Muscle of leg (tissue), 16 donors: ENCODE measurements at places on chromosomes 2 and 18.

- DNase-seq = no peak
Observed at GRCh38 chr2:189134485-189134884, 45.1 kb downstream of the COL5A2 start.

GRCh38 chr2:1047485-1047884, 96.8 kb downstream of the SNTG2 start:
- no peak for DNase-seq

DNA sequence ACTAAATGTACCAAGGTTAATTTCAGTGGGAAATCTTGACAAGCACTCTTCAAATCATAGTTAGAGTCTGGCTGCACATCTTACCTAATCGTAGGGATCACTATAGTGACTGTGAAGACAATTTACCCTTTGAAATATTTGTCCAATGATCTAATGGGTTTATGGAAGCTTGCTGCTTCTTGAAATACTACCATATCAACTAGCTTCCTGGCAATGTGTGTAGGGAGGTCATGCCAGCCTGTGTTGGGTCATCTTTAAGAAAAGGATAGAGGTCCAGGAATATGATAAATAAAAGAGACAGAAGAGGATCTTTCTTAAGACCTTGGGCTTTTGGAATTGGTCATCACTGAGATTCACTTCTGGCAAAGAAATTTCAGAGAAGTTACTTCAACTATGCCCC, 84.4 kb downstream of the POLE4 start:
- no peak for DNase-seq

- DNase-seq = no peak
Observed at GRCh38 chr2:64692401-64692800, 38.7 kb upstream of the SERTAD2 start.

GRCh38 chr2:113980946-113981345, 91.1 kb downstream of the ACTR3 start:
- DNase-seq = no peak

DNA sequence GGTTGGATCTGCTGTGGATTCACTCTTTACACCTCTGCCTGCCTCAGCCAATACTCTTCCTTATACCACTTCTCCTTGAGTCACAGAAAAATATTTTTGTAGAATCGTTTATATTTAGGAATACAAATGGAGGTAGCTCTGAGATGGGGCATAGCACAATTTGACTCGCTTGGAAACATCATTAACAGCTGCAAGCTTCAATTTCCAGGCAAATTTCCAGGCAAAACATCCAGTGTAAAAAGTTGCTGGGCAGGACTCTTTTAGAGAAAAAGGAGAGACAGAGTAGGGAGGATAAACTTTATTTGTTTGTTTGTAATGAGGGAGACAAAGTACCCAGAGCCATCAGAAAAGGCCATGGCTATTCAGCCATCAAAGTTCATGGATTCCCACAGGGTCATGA, 74.4 kb upstream of the SOX11 start:
- DNase-seq = peak; percentile 86

DNA sequence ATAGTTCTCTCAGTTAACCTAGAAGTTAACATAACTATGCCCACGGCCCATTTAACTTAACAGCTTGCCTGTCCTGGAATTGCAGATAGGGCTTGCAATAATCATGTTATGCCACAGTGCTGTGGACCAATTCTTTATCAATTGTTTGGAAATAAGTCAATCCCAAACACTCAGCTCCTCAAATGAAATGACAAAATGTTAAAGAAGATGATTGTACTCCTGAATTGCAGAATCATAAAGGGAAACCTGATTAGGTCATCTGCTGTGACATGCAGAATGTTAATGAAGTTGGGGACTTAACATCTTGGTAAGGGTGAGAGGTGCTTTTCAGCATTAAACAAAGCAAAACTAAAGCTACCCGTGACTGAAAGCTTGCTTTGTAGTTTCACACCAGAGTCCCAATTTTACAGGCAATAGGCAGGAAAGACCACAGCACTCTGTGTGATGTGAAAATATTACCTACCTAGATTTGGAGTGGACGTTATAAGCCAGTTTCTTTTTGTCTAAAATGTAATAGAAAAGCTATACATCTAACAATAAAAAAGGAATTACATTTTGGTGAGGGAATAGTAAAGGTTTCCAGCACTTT, 364.0 kb downstream of the GPD2 start:
- DNase-seq = peak; percentile 6

DNA sequence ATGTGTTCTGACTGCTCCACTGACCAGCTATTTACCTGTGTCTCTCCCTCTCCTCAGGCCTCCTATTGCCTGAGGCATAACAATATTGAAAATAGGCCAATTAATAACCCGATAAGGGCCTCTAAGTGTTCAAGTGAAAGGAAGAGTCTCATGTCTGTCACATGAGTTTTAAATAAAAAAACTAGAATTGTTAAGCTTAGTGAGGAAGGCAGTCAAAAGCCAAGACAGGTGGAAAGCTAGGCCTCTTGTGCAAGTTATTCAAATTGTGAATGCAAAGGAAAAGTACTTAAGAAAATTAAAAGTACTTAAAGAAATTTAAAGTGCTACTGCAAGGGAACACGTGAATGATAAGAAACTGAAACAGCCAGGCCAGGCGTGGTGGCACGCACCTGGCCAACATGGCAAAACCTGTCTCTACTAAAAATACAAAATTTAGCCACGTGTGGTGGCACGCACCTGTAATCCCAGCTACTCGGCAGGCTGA, 44.9 kb upstream of the TAF4B start:
- DNase-seq = no peak

DNA sequence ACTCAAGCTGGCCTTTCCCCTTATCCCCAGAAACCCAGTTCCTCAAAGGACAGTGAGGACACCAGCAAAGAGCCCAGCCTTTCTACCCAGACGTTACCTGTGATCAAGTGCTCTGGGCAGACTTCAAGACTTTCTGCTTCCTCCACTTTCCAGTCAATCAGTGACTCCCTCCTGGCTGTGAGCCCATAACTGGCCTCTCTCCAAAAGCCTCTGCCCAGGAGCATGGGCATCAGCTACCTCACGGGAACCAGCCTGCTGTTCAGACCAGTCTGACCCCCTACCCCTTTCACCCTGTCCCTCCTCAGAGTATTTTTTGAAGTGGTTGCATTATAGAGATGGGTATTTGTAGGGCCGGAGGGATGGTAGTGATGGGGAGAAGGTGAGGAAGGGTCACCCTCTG, 27.7 kb upstream of the CYP27A1 start:
- DNase-seq = no peak

GRCh38 chr2:181241797-181242196, 215.4 kb upstream of the ITGA4 start:
- DNase-seq = no peak

DNA sequence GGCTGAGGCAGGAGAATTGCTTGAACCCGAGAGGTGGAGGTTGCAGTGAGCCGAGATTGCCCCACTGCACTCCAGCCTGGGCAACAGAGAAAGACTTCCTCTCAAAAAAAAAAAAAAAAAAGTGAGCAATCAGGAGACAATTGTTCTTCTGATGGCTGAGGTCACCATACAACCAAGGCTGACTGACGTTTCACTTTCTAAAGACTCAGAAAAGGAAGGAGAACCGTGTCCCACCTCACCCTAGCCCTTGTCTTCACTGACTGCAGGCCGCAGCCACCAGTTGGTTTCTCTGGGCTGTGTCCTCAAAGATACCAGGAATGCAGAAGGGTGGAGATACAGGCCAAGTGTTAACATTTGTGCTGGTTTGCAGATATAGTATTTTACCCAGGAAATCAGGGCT, 7.7 kb upstream of the SLC35F6 start:
- DNase-seq = no peak

DNA sequence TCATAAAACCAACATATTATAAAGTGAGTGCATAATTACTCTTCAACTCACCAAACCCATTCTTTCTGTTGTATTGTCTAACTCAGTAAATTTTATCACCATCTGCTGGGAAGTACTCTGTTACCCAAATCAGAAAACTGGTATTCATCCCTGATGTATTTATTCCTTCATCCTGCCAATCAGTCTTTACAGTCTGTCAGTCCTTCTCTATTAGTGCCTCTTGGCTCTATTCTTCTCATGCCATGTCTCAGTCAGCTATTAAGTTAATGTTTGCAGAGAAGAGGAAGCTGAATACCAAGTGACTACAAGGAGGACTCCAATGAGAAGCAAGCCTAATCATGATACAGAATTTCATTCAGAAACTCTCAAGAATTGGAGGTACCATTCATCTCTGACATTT, 631.2 kb downstream of the CPS1 start:
- DNase-seq = no peak

- DNase-seq = peak; percentile 58
Observed at GRCh38 chr18:74251297-74252038, 40.3 kb downstream of the CYB5A start.

DNA sequence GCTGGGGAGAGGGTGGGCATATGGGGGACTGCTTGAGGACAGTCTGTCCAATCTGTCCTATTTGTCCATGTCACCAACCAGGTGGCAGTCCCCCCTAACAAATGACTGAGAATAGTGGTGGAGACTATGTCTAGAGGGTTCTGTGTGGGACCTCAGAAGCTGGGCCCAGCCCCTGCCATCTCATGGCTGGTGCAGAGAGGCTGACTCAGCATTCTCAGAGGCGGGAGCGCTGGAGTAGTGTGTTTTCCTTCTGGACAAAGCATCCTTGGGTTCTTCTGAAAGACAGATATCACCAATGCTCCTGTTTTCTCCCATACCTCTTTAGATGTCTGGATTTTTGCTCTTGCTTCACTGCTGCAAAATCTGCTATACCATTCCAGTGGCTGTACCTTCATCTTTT, 44.1 kb upstream of the SP140L start:
- no peak for DNase-seq

GRCh38 chr2:135728064-135728743, 13.5 kb upstream of the UBXN4 start:
- no peak for DNase-seq

GRCh38 chr2:118881490-118882129, 34.2 kb upstream of the EN1 start:
- peak; percentile 36 for DNase-seq

DNA sequence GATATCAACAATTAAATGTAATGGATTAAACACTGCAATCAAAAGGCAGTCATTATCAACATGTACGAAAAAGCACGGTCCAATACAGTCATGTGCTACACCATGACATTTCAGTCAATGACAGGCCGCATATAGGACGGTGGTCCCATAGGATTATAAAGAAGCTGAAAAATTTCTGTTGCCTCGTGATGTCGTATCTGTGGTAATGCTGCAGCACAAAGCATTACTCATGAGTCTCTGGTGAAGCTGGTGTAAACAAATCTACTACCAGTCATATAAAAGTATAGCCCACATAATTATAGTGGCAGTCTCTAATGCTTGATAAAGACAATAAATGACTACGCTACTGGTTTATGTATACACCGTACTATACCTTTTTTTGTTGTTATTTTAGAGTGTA, 58.4 kb downstream of the RABL2A start:
- DNase-seq = no peak

DNA sequence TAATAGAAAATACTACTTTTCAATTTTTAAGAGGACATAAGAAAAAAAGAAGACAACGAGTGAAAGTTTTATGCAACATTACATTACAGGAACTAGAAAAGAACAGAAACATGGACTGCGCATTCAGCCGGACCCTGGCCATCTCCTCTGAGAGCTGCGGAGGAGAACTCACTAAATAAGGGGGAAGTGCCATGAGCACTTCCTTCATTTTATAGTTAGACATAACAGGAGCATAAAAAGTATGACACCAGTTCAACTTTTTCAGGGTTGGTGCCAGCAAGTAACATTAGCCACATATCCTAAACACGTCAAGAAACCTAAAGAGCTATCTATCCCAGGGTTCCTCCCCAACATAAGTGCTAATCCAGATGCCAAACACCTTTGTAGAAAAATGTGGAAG, 78.0 kb upstream of the SERTAD2 start:
- peak; percentile 46 for DNase-seq

- DNase-seq = no peak
Observed at GRCh38 chr2:127577973-127578372, 42.5 kb downstream of the MYO7B start.

DNA sequence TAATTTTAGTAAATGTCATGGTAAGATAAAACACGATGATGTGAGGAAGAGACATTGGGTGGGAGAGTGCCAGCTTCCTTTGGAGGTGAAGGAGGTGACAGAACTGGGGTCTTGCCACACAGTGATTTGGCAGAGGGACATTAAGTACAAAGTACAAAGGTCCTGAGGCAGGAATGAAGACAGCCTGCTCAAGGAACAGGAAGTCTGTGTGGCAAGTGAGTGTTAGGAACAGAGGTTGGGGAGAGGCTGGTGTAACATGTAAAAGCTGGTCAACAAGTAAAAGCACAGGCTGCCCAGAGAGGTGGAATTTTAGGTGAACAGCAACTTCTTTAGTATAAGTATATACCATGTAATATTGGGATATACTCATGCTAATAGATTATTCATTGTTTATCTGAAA, 73.1 kb downstream of the INPP5D start:
- no peak for DNase-seq

- DNase-seq = no peak
Observed at GRCh38 chr2:71150082-71150816, 19.8 kb downstream of the MPHOSPH10 start.

DNA sequence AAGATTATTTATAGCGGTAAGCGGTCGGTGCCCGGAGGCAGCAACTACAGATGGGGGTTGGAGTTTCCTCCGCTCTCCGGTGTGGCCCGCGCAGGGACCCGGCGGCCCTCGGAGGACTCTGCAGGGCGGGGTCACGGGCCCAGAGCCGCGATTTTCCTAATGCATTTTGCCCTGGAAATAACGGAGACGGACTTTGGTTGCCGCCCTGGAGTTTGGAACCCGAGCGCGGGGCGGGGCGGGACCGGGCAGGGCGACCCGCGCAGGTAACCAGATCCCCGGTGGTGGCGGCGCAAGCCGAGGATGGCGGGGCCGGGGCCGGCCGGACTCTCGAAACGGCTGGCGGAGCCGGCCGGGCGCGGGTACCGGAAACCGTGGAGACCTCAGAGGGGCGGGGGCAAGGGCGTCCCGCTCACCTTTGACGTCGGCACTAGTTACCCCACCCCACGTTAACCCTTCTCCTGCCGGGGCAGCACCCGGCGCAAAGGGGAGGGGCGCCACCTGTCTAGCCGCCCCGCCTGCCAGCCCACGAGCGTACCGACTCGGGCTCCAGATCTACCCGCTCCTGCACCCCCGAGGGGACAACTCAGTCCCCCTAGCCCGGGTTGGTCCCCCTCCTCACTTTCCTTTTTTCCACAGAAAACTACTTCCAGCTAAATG, 2.9 kb downstream of the CYP26B1 start:
- peak; percentile 83 for DNase-seq

DNA sequence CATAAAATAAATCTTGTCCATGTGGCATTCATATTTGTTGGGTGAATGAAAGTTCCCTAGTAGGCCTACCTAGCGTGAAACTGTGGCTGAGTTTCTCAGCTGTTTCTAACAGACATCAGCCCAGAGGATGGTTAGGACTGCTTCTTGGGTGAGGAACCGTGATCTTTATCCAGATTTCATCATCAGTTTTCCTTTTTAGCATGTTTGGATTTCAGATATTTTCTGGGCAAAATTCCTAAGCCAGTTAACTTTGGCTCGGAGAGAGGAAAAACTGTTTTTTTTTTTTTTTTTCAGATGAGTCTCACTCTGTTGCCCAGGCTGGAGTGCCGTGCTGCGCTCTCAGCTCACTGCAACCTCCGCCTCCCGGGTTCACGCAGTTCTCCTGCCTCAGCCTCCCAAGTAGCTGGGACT, 53.5 kb downstream of the DGKD start:
- peak; percentile 89 for DNase-seq
